ENCODE measurements at places on chromosomes 12 and 14.
A peak's percentile ranks its signal among the peaks of the same experiment; 100 is the strongest.

DNA sequence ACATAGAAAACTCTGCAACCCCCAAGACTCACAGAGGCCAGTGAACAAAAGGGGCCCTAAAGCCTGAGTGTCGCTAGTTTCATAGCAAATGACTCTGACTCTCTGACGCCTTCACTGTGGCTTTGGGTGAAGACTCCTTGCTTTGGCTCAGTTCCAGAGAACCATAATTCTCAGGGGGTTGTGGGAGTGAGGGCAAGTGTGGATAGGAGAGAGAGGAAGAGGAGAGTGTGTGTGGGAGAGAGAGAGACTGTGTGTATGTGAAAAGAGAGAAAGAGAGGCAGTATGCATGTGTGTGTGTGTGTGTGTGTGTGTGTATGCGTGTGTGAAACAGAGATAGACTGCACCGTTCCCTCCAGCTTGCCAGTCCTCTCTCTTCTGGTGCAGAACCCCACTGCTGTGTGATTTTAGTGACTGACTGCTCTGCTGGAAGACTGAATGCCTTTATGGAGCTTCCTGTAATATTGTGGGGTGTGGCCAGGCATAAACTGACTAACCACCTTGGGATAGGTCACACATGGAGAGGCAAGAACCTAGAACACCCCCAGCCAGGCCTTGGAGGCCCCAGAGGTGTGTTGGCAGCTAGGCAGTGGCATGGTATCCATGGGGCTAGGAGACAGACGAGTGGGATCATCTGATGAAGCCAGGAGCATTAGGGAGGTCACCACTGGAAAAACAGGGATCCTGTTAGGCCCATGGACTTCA, 45.9 kb upstream of the STXBP6 start:
- DNase-seq: no peak

- no peak for DNase-seq
These were observed 7.4 kb upstream of the CCDC198 start for GRCh38 chr14:57501039-57501557.

- DNase-seq: no peak
These were observed 6.8 kb downstream of the TMCC3 start for GRCh38 chr12:94643606-94644005.

- DNase-seq: no peak
These were observed 105.1 kb downstream of the SCARB1 start for GRCh38 chr12:124758266-124759220.

- DNase-seq: no peak
These were observed 1.5 kb downstream of the RASAL1 start for GRCh38 chr12:113134071-113134470.

DNA sequence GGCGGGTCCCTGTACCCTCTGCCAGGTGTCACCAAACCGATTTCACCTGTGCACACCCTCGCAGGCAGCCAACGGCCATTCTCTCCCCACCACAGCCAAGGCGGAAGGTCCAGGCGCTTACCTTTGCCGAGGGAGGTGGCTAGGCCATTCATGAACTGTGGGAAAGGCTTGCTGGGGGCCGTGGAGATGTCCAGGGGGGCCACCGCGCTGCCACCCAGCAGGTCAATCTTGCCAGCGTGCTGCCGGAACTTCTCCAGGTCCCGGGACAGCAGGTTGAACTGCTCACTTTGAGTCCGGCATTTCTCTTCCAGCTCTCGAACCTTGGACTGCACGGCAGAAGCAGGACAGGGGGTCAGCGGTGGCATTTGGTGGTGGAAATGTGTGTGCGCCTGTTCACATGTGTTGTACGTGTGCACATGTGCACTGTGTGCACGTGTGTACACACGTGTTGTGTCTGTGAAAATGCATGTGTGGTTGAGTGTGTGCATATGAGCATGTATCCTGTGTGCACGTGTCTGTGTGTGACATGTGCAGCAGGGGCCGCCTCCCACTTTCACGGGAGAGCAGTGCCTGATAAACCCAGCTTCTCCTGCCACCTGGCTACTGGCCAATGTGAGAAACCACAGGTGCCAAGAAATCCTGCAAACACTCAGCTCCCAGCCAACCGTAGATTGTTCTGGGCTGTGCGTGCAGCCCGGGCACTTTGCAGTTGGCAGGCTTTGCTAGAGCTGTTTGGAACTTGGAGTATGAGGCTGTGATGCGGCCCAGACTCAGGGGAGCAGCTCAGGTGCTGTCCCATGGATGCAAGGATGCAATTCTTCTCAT, 118.9 kb downstream of the PIWIL1 start:
- no peak for DNase-seq

GRCh38 chr14:104751539-104752422, 1.2 kb upstream of the SIVA1 start:
- no peak for DNase-seq

- no peak for DNase-seq
These were observed 32.7 kb downstream of the DIP2B start for GRCh38 chr12:50537538-50537919.

DNA sequence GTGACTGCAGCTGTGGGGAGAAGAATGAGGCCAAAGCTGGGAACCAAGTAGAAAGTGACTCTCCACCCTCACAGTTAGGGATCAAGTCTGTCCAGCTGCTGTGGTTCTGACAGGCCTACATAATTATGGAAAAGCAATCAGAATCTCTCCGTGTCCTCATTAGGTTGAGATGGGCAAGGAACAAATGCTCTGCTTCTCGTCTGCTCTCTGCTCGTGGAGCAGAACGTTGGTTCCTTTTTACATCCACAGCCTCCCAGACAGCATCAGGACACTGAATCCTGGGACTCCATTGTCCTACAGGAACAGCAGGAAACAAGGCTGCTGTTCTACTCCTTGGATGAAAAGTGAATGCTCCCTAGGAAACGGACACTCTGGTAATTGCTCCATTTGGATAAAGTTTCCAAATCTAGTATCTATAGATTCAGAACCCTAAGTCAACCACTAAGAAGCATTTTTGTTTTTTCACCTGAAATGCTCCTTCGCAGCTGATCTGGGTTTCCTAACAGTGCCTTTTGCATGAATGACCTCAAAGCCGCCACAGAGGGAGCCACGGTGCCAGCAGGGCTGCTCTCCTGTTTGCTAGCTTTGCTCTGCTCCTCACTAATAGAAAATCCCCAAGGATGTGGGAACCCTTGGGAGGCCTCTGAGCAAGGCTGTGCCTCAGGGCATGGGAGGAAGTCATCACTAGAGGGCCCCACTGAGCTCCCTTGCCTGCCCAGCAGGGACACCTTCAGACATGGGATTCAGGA, 102.0 kb downstream of the EGLN3 start:
- peak; percentile 30 for DNase-seq

DNA sequence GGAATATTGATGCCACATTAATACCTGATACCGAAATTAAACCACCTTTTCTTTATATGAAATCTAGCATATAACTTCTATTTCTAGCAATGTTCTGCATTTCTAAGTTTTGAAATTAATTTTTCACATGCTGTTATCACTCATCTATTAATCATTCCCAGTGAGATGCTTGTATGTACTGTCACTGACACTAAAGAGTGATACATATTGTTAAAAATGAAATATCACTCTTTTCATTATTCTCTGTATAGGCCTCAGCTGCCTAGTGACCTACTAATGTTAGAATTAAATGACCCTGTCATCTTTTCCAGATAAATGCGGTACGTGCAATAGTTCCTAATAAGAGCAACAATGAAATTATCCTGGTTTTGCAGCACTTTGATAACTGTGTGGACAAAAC, 49.7 kb upstream of the KCNH3 start:
- no peak for DNase-seq

- peak; percentile 71 for DNase-seq
These were observed 124.4 kb downstream of the RAD51B start for GRCh38 chr14:67943947-67944346.

DNA sequence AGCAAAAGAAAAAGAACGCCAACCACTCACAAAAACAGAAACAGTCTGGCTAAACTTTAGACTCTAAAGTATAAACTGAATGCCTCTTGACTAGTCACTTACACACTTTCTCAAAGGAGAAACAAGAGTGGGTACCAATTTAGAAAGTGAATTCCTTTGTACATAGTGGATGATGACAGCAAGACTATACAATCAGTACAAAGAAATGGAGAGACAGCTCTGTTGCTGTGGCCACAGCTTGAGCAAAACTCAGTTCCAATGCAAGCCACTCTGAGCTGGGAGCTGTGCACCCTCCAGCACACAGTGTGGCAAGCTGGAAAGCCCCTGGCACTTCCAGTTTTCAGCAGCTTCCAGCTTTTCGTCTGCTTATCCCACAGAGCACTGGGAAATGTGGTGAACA, 21.7 kb downstream of the NT5DC3 start:
- no peak for DNase-seq

DNA sequence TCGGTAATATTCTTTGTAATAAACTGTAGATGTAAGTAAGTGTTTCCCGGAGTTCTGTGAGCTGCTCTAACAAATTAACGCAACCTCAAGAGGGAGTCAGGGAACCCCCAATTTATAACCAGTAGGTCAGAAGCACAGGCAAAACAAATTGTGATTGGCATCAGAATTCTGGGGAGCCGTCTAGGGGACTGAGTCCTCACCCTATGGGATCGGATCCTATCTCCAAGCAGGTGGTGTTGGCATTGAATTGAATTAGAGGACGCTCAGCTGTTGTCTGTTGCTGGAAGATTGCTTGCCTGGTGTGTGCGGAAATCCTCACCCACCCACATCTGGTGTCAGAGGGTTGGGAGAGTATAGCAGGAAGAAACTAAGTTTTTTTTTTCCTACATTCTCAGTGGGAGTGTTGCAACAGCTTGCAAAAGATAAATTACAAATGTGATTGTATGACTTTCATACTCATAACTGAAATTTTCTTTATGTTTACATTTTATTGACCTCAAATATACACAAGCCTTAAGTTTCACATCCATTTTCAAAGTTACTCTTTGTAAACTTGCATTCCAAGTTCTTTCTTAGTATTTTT, 5.5 kb downstream of the TMEM52B start:
- no peak for DNase-seq

- DNase-seq: no peak
These were observed 147.3 kb downstream of the PPM1H start for GRCh38 chr12:62787611-62788010.

DNA sequence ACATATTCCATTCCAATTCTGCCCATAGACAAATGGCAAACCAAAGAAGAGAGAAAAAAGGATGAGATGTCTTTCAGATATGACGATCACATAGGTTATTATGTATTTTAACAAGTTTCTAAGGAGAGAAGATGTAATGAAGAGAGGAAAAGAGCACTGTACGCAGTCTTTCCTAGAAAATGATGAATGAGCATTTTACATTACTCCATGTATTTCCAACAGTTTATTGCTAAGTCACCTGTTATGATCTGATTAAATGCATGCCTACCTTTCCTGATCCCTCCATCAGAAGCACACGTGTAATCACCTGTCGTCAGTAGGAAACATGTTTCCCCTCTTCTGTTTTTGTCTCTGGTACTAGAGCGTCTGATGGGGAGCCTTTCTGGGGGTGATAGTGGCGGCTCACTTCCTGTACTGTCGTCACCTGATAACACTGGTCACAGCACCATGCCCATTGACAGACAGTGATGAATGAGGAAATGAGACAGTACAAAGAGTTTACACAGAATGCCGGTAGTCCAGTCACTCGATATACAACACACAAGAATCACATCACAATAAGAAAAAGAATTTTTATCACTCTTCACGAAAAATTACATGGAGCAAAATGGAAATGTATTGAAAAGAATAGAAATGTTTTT, 161.6 kb downstream of the KCNC2 start:
- DNase-seq: no peak

DNA sequence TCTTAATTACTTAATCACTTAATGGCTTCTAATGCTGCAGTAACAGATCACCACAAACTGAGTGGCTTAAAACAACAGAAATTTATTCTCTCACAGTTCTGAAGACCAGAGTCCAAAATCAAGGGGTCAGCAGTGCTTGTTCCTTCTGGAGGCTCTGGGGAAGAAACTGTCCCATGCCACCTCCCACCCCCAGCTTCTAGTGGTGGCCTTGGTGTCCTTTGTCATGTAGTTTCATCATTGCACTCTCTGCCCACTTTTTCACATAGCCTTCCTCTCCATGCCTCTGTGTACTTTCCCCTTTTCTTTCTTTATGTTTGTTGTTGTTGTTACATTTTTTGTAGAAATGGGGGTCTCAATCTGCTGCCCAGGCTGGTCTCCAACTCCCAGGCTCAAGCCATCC, 16.1 kb upstream of the UBC start:
- DNase-seq: no peak

DNA sequence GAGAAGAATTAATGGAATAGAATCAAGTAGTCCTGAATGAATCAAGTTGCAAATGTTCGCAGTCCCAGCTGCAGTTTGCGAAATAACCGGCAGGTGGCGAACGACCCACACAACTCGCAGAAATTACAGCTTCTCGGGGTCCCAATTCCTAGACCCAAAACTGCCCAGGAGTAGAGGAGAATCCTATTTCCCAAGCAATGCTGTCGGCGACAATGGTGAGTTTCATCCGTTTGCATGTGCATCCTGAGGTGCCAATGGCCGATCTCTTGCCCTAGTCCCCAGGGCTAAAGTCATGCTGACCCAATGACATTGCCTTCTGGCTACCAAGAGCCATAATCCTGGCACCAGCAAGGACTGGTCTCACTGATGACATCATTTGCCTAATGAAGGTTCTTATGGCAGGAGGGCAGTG, 8.5 kb upstream of the ASCL1 start:
- DNase-seq: peak; percentile 22

DNA sequence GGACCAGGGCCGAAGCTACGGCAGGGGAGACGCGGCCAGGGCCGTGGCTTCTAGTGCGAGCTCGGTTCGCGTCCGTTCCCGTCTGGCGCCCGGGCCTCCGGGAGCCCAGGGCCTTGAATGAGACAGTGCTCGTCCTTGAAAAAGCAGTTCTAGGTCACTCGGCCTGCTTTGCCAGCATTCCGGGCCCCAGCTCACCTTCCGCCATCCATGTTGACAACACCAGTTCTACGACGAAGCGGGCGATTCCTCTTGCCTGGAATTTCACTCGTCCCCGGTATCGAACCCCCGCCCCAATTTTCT, 4.5 kb downstream of the OR10AD1 start:
- DNase-seq: no peak

GRCh38 chr12:110354172-110354780, 49.2 kb downstream of the ANAPC7 start:
- no peak for DNase-seq

DNA sequence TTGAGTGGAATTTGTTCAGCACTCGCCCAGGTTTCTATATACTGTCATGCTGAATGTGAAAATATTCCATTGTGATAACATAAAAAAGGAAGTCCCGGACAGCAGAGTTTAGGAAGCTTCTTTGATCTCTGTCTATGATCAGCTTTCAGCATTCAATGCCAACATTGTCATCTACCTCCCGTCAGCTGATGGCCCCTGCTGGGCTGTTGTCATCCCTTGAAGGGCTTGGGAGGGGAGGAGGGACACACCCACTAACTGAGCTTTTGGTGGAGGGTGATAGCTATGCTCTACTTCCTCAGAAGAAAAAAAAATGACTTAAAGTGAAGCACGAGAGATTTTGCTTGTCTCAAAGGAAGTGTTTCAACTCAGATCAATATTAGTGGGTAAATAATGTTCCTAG, 4.7 kb upstream of the KRT77 start:
- peak; percentile 71 for DNase-seq
